Stimulated activated CD4-positive, alpha-beta T cell treated with anti-CD3 and anti-CD28 coated beads, Interleukin-2, amount 100 ng/mL, for 48 hours (primary cell): ENCODE measurements at places on chromosomes 5 and 9.

DNA sequence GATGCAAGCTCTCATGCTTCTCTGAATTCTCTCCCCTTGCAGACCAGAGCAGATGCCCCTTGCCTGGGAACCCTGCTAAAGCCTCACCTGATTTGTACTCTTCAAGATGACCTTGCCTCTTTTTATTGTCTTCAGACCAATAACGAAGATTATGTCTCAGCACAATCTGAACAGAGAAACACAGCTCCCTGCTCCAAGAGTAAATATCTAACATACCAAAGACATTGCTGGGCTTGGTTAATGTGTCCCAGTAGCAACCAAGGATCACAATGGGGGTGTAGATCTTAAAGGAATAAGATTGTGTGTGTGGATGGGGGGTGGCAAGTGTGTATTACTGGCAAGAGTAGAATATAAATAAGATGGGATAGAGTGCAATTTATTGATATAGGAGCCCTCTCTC, 67.6 kb upstream of the LHFPL2 start:
- DNase-seq: no peak

DNA sequence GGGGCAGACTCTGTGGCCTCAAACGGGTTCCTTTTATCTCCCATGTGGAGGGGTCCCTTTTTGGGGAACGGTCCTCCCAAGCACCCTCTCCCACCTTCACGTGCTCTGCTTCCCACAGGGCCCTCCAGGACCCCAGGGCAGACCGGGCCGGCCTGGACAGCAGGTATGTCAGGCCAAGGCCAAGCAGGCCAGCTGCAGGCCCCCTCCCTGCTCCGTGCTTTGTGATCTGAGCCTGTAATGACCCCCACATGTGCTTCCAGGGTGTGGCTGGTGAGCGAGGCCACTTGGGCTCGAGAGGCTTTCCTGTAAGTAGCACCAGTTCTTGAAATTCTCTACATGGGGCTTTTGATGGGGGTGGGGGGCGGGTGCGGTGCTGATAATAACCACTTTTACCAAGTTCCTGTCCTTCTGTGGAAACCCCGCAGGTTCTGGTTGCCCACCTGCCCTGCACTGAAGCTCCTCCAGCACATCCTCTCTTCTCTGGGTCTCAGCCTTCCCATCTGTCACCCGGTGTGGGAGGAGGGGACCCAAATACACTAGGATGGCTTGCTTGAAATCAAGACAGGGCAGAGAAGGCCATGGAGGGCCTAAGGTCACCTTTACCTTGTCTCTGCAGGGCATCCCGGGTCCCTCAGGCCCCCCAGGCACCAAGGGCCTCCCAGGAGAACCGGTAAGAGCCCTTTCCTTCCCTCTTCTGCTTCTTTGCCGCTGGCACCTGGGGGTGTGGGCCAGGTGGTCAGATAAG, 57.9 kb upstream of the ORM1 start:
- no peak for DNase-seq

DNA sequence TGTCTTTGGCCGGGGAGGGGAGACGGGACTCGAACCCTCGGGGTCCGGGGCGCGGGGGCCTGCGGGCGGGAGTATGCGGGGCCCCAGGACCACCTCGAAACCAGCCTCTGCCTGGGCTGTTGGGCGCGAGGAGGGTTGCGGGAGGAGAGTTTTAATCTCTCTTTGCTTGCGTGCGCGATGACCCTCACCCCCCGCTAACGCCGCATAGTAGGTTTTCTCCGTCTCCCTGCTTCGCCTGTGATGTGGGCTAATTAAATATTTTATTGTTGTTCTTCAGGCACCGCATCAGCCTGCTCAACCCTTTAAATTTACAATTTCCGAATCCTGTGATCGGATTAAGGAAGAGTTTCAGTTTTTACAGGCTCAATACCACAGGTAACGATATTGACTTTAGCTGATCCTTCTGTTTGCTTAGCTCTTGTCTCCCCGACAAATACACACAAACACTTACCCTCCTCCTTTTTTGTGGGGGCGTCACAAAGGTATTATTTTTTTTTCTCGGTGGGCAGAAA, 1.7 kb downstream of the TLE4 start:
- no peak for DNase-seq

- no peak for DNase-seq
Observed at GRCh38 chr5:54469622-54470021, 14.1 kb downstream of the HSPB3 start.

- no peak for DNase-seq
Observed at GRCh38 chr9:137757613-137758029, 120.0 kb upstream of the CACNA1B start.

GRCh38 chr9:68778635-68779034, 73.6 kb downstream of the PIP5K1B start:
- DNase-seq: no peak

DNA sequence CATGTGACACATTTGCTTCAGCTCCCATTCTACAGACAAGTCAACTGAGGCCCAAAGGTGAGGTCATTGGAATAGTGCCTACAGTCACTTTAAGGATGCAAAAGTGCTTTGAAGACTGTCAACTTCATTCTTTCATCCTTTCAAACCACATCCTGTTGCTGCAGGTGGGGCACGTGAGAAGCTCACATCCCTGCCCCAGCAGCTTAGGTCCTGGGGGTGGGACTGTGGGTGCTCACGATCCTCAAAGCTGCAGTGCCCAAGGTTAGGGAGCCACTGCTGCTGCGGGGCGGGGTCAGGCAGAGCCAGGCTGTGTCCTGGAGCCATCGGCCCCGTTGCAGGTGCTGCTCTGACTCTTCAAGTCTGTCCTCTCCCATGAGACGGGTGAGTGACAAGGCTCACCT, 57.9 kb upstream of the IER5L start:
- DNase-seq: no peak
